ENCODE measurements at places on chromosomes 1 and 21.

- DNase-seq = no peak
These were observed 46.0 kb downstream of the PKP1 start for GRCh38 chr1:201329286-201329685.

DNA sequence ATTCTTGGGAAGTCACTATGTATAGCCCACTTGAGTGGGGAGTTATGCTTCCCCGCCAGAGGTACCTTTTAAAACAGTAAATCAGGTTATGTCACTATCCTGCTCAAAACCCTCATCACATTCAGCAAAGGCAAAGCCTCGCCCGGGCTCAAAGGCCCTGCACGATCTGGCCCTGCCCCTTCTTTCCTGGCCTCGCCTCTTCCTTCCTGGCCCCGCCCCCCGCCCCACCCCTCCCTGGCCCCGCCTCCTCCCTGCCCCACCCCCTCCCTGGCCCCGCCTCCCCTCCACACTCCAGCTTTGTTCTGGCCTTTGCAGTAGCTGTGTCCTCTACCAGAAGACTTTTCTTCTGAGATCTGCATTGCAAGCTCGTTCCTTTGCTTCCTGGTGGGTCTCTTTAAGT is 6.6 kb downstream of the LDLRAD2 start:
- no peak for DNase-seq

DNA sequence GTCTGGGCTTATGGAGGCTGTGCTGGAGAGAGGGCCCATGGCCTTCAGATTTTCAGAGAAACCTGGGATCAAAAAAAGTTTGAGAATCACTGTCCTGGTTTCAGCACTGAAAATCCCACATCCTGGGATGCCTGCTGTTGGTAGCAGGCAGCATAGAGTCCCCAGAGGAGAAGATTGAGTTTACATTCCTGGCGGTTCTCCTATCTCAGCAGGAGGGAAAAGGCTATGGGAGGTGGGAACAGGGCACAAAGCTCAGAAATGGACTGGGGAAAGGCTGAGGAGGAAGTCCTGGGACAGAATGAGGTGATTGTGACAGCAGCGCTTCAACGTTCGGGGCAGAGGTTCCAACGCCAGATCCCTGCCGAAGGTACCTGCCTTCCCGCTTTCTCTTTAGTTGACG is 103.4 kb downstream of the ETS2 start:
- no peak for DNase-seq

DNA sequence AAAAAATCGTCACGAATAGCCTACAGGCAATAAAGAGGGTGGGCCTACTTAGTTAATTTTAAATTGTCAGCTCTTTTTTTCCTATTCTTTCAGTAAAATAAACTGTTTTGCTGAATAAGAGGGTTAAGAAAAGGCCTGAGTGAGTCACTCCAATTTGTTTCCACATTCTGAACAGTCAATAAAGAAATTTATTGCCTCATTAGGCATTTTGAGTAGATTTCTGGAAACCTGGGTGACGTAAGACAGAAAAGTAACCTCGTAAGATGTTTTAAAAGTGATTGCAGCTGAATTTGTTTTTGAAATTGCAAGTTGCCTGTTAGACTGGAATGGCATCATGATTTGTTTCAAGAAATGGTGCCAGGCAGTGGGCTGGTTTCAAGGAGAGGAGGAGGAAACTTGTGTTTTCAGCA is 439.3 kb downstream of the USP25 start:
- no peak for DNase-seq

- DNase-seq = no peak
These were observed 24.0 kb upstream of the C1orf21 start for GRCh38 chr1:184362876-184363275.

DNA sequence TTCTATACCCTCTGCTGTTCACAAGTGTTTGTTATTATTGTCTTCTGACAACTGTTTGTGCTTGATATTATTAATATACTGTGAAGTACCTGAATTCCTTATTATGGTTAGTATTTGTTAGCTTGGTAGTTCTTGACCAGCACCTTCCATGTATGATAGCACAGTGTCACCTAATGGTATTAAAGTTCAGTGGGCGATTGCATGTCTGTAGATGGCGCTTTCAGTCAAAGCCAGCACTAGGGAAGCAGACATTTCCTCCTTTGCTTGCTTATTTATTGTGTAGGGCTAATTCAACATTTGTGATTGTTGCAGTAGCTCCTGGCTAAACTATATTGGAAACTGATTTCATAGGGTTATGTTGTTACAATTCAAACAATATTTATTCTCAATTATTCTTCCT is 218.0 kb downstream of the ZP4 start:
- no peak for DNase-seq

GRCh38 chr1:63721531-63722189 is 52.2 kb upstream of the ROR1 start:
- DNase-seq = no peak

DNA sequence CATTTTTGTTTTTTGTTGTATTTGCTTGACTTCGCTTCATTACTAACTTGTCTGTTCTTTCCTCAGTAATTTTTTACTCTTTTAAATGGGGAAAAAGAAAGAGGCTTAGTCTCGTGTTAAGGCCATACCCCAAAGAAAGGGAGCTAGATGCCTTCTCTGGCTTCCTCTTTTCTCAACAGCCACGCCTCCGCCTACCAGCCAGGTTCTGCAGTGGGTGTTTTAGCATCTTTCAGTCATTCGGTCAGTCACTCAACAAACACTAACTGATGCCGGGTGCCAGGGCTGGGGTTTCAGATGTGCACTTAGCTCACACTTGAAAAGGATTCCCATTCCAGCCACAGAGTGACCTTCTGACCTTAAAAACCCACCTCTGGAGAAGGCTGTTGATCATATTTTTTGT is 46.3 kb upstream of the VAV3 start:
- no peak for DNase-seq

DNA sequence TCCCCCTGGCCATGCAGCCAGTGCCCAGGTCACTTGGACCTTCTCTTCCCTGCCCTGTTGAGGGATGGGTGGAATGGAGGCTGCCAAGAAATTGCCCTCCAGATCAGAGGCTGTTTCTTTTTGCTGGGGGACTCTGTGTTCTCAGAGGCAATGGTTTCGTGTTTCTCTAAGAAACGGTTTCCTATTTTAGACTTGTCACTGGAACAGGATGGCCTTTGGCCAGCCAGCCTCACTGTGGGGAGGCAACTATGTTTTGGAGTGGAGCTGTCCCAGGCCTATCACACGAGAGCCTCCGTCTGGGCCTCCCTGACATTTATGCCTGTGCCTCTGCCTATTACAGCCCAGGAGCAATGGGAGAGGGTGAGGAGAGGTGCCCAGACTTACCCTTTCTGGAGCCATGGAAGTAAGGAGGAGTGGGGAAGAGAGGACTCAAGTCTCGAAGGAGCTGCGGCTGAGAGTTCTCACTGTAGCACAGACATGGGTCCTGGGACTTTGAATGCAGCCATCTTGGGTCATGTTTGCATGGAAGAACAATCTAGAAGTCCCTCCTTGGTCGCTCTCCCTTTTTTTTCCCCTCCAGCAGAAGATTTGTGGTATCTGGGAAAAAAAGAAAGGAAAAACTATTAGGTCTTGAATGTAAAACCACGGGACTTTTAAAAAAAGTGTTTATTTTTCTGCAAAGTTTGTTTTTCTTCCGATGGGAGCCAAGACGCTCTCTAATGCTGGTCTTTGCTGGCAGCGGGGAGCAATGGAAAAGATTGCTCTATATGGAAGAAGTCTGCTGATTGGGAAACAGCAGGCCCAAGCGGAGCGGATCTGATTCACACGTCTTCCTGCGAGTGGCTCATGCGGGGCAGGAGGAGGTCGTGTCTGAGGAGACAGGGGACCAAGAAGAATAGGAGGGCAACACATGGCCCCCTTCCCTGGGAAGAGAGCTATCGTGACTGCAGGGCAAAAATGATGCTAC is 219.2 kb downstream of the FOXD2 start:
- no peak for DNase-seq

DNA sequence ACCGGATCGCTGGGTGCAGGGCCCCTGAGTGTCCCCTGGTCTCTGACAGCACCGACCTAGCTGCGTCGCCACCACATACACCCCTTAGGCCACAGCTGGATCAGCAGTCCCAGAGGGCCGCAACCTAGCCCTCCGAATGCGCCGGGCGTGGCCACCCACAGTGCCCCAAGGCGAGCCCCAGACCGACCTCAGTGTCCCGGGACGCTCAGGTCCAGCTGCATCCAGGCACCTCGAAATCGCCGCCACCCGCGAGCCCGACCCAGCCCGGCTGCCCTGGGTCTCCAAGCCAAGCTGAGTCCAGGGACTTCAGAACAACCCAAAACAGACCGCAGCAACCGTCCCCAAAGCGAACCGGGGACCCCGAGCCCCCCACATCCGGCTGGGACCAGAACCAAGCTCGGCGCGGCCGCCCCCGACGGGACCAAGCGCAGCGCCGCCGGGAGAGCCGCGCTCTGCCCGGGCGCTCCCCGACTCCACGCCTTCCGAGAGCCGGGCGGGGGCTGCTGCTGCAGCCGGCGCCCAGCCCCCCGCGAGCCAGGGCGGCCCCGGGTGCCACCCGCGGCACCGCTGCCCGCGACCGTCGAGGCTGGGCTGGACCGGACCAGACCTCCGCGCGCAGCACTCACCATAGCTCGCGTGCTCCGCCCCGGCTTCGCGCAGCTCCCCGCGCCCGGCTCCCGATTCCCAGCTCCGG is 54.6 kb upstream of the ECE1 start:
- DNase-seq = no peak

DNA sequence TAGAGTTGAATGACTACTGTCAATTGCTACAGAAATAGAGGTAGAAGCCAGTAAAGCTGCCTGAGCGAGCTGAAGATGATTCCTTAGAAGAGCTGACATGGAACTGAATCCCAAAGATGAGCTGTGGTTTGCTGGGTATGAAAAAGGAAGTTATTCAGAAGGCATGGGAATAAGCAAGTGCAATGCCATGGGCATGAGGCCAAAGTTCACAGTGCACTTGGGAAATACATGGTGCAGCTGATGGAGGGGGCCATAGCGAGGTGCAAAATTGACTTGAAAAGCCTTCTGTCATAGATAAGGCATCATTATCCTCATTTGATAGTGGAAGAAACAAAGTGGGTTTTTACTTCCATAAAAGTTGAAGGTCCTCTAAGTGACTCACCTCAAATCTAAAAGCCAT is 88.6 kb downstream of the NEK7 start:
- no peak for DNase-seq

GRCh38 chr1:59108481-59109317 is 188.2 kb upstream of the FGGY start:
- DNase-seq = peak; percentile 21

GRCh38 chr1:239840336-239840735 is 251.3 kb upstream of the FMN2 start:
- DNase-seq = no peak

DNA sequence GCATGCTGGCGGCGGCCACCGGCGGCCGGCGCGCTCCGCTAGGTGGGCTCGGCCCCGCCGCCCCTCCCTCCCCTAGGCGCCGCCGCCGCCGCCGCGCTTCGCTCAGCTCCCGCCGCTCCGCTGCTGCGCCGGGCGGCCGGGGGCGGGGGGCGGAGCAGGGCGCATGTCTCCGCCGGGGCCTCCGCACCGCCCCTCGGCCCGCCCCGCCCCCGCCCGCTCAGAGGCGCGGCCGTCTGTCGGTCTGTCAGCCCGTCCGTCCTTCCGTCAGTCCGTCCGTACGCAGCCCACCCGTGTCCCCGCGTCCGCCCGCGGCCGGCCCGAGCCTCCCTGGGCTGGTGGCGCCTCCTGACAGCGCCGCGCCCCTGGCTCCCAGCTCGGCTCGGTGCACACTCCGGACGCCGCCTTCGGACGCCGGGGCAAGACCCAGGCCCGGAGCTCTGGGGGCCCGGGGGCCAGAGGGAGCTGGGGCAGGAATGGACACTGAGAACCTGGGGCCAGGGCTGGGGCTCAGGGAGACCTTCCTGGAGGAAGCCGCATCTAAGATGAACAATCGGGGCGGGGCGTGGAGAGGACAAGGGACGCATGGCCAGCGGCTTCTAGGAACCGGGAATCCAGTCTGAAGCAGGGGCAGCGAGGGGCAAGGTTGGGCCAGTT is at the start of gene GPR153:
Gene GPR153, minus strand, starts transcription at position 138 of the 654 bp plus-strand sequence. CDS start 6,193 bp downstream, outside the sequence.
- DNase-seq = no peak

DNA sequence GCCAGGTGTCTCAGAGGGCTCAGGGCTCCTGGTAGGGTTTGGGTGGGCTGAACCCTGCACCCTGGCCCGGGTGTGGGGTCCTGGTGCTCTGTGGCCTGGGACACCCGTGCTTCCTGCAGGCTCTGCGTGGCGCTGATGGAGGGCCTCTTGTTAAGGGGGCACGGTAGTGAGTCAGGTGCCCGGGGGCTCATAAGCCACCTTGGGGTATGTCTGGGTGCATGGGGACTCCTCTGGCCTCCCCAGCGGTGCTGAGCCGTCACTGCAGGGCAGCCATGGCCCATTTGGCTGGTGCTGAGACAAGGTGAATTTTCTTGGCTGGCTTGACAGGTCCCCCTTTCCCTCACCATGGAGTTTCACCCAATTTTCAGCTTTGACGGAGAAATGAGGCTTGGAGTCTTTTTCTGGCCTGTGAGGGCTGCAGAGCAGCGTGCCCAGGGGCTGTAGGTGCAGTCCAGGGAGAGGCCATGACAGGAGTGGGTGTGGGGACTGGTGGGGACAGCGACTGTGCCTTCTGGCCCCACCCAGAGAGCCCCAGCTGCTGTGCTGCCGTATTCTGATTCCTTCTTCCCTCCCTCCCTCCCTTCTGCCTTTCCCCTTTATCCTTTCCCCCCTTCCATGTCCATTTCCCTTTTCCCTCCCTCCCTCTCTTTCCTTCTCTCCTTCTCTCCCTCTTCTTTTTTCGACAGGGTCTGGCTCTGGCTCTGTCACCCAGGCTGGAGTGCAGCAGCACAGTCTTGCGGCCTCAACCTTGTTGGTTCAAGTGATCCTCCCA is 40.4 kb downstream of the SKI start:
- no peak for DNase-seq

- no peak for DNase-seq
These were observed 7.3 kb downstream of the KRTAP10-1 start for GRCh38 chr21:44532712-44533111.

GRCh38 chr1:156359973-156360372 is 9.0 kb upstream of the RHBG start:
- no peak for DNase-seq

DNA sequence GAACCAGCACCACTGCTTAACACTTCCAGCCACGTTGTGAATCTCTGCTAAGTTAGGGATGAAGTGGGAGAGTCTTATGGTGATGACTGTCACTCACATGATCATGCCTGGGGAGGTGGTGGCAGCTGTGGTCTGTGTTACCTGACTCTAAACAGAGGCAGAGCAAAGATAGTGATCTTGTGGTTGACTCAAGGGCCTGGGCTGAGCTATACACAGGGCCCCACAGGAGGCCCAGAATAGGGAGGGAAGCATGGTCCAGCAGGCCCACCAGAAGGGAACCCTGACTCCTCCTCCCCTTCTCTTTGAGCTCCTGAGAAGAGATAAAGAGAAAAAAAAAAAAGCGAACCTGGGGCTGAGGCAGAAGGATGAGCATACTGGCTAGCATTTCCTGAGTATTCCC is 55.0 kb downstream of the PLXNA2 start:
- DNase-seq = no peak

- no peak for DNase-seq
These were observed 119.0 kb downstream of the CNIH3 start for GRCh38 chr1:224735159-224735558.

DNA sequence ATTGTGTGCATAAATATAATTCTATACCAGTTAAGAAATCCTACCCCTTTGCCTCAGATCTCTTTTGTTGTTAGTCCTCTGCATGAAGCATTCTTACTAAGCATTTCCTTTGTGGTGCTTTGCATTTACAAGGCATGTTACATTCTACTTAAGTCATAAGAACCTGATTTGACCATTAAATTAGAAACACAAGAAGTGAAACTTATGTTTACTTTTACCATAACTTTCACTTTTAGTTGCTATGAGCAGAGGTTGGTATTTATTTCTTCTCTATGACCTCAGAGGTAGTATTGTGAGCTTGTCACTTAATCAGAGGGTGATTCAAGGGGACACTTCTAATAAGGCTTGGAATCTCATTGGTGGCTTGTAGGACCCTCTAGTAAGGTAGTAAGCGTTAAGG is 9.0 kb downstream of the FAM20B start:
- no peak for DNase-seq

- DNase-seq = no peak
These were observed 156.2 kb upstream of the SPAG17 start for GRCh38 chr1:118340928-118341910.

Data from NCI-H446 (cell line).